ENCODE measurements at places on chromosomes 2 and 18.

- no peak for DNase-seq
These were observed 435.6 kb downstream of the TDRD15 start for GRCh38 chr2:21559351-21559750.

GRCh38 chr18:49813319-49814146, at the start of gene ACAA2:
ACAA2 (minus strand) TSS chr18:49813533; CDS start chr18:49813484, 49 bp downstream.
- DNase-seq, result peak; percentile 81

- no peak for DNase-seq
These were observed 144.3 kb downstream of the NCK2 start for GRCh38 chr2:105889046-105889445.

GRCh38 chr2:224956706-224957105, 85.6 kb downstream of the DOCK10 start:
- no peak for DNase-seq

GRCh38 chr2:150742094-150742493, 254.6 kb upstream of the RND3 start:
- DNase-seq, result no peak

DNA sequence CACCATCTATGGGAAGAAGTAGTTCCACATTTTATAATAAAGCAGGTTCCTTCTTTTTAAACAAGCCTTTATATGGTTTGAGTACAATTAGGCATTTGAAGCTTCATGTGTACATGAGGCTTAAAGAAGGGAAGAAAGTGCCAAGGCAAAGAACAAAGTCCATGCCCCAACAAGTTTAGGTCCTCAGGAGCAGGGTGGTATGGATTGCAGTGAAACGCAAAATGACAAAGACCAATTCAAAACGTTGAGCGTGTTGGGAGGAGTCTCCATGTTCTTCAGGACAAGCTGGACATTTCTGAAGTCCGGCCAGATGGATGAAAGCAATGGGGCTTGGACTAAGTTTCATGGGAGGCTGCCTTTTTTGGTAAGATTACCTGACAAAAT, 78.8 kb upstream of the FZD5 start:
- no peak for DNase-seq

DNA sequence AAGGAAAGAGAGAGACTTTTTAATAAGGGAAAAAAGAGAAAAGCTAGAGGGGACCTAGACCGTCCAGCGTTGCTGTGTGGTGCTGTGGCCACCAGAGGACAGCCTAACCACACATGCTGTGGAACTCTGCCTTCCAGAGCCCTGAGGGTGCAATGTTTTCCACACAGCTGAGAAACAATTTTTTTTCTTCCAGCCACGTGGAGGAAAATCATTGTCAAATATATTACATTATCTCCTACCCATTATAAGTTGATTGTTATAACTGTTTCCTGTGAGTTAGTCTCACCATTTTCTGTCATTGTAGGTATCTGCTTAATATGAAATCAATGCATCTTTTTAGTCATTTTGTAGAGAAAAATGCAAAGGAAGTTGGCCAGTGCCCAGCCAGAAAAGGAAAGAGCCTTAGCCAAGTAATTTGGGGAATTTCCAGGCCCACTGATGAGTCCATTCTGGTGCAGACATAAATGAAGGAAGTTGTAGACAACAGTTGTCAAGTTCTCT, 5.9 kb upstream of the MRPL19 start:
- DNase-seq, result peak; percentile 56

DNA sequence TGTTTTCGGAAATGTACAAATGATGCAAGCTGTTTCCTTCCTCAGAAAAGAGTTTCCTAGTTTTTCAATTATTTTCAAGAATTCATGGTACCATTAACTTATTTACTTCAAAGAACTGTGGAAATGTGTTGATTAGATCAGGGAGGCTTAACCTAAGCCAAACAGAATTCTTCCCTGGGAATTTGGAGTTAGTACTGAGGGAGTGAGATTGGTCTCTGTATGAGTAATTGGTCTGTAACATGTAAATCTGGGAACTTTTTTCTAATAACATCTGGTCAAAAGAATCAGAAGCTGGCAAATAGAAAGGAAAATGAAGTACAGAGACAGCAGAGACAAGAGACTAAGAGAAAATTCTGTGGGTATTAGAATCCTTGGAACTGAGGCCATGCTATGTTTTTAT, 145.8 kb downstream of the BABAM2 start:
- DNase-seq, result no peak

GRCh38 chr2:17918789-17919188, 40.3 kb downstream of the KCNS3 start:
- DNase-seq, result no peak

DNA sequence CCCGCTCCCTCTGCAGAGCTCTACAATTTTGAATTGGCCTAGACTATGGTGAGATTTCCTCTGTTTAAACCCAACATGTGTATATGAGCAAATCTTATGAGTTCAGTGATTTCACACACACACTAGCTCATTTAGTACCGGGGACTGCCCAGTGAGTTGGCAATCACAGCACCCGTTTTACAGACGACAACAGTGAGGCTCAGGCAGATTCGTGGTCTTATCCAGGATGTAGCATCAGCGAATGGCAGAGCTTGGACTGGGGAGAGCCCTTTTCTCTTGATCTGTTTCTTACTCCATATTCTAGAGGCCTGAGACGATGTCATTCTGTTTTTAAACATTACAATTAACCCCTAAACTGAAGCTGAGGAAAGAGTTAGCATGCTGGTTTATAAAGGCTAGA, 419.9 kb downstream of the NBAS start:
- DNase-seq, result no peak

DNA sequence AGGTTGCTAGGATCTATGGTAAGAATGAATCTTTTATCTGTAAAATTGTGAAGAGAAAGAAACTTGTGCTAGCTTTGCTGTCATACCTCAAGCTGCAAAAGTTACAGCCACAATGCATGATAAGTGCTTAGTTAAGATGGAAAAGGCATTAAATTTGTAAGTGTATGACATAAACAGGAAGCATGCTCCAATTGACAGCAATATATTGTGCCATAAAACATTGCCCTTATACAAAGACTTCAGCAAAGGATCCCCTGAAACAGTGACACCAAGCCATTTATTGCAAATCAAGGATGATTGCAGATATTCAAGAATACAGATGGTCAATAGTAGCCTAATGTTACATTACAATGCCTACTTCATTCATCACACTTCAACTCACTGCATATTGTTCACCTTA, 283.1 kb downstream of the CPS1 start:
- no peak for DNase-seq

DNA sequence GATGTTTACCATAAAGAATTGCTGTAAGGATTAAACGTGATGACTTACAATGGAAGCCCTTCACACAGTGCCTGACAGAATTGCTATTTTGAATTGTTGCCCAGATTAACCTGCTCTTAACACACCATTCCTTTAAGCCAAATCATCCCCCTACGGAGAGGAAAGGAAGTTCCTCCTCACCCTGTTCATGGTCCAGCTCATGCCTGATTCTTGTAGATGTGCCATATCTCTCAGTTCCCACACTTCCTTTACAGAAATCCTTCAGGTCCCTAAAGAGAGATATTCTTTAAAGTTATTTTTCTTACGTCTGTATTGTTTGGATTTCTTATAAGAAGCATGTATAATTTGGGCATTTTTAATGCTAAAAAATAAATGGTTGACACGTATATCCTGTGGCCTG, 127.5 kb upstream of the DAPL1 start:
- DNase-seq, result no peak

DNA sequence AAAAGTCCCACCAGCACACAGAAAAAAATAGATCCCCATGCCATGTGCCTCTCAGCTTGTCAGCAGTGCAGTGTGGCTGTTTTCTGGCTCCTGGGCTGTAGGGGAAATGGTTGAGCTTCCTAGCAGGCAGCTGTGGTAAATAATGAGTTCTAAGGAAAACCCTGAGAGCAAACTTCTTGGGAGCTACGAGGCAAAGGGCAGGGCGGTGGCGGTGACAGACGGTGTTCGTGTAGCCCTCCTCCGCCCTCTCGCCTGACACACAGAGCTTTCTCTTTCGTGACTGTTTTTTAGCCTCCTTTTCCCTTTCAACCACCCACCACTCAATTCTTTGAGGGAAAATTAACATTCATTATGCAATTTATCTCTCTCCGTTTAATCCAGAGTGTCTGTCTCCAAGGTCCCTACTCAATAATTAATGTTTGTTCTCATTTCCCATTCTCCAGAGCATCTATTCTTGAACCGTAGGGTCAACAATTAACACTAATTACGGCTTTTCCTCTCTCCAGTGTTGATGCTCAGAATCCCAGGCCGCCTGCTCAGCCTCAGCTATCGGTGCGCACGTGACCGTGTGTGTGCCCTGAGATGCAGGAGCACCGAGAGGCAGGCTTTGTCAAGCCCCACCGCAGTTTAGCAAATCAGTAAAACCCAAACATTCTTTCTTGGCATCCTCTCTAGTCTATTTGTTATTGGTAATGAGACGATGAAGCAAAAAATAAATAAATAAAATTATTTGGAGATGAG, 50.1 kb downstream of the KIAA2012 start:
- DNase-seq, result no peak

- no peak for DNase-seq
These were observed 8.9 kb downstream of the INPP4A start for GRCh38 chr2:98453531-98453930.

- DNase-seq, result peak; percentile 59
These were observed 70.5 kb upstream of the PPP1CB start for GRCh38 chr2:28681158-28681571.

DNA sequence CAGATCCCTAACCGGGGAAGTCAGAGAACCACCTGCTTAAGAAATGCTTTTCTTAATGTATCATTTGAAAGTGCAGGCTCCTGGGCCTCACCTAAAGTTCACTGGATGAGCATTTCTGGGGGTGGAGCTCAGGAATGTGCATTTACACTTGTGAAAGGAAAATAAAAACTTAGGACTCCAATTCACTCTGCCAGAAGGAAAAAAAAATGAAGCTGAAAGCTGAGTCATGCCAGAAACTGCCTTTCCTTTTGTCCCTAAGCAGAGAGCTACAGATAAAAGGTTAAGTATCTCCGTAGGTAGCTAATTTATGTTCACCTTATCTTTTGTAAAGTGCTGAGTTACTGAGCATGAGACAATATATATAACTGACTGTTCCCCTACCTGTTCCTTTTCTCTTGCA, 229.5 kb upstream of the MEX3C start:
- no peak for DNase-seq

DNA sequence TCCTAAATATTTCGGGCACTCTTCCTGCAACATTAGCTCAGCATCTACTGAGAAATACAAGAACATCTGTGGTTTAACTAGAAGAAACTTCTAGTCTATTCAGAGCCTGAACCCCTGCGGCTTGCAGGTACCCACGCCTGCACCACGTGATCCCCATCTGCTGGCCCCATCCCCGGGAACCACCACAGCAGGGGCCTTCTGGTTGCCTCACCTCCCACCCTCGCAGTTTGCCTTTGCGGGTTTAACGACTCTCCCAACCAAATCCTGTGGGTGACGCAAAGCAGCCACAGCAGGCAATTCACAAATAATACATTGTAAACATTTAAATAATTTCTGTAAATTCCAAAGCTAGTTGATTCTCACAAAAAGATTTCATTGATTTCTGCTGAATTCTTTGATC, 90.2 kb upstream of the TMEM18 start:
- DNase-seq, result no peak

DNA sequence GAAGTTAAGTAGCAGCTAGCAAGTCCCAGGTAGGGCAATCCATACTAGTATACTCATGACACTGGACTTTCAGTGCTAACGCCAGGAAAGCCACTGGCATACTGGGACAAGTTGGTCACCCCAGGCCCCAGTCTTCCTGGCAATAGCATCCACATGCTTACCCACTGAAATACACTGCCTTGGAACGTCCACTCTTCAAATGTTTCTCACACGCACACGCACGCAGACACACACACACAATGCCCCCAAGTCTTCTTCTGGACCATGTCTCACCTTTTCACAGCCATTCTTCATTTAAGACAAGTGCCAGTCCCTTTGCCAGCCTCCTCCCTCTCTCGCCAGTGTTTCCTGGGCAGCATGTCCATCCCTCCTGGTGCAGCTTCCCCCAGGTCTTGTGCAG, 8.7 kb upstream of the TEX261 start:
- DNase-seq, result no peak
